GM23338 (cell line): ENCODE measurements at places on chromosomes 11 and 22. TPM values are rescaled to one million over a fixed set of nuclear protein-coding genes. Genes with fewer than 3 reads are reported as not detected.

Gene UCP2
- 69.8 and 76.9 TPM in 2 replicates for total RNA-seq

Gene SMIM35
- total RNA-seq, result not detected in 2 replicates

Gene TRPC6
- 0.47 and 4.4 TPM in 2 replicates for total RNA-seq

Gene SERPIND1
- total RNA-seq, result not detected in 2 replicates

Gene SPI1
- total RNA-seq, result not detected in 2 replicates

Gene CAT
- total RNA-seq, result 24.0 and 24.3 TPM in 2 replicates

Gene LRRC55
- 1.4 and 1.5 TPM in 2 replicates for total RNA-seq

Gene HBG2
- total RNA-seq, result not detected in 2 replicates

GRCh38 chr11:19683141-19683805 lies 29.4 kb upstream of the NAV2 start:
- no peak overlapping the region for H3K4me3 ChIP-seq
- peaks cover 12% of the 10 kb centered on the region; the same call in 1 of the 2 replicates for H3K4me1 ChIP-seq
- no peaks in the 10 kb centered on the region for H3K36me3 ChIP-seq
- H3K27me3 ChIP-seq, result no peaks in the 10 kb centered on the region
- no peak for DNase-seq

GRCh38 chr11:79708319-79708932 lies 267.6 kb upstream of the TENM4 start:
- no peaks in the 10 kb centered on the region for H3K27me3 ChIP-seq
- no peaks in the 10 kb centered on the region for H3K4me1 ChIP-seq
- H3K4me3 ChIP-seq, result no peak overlapping the region
- H3K36me3 ChIP-seq, result no peaks in the 10 kb centered on the region; the same call in 1 of the 2 replicates
- DNase-seq, result peak; percentile 79

DNA sequence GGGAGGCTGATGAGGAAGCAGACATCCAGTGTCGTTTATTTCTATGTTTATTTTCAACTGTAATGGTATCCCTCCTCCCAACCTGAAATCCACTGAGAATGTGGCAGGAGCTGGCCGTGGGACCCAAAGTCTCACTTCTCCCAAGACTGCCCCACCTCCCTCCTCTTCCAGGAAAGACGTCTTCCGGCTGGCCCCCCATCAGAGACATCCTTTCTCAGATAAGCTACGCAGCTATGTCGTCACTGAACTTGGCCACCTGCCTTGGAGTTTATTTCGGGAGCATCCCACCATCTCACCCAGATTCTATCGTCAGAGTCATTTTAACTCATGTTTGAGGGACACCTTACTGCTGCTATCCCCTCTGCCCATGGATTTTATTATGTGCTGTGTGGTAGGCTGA lies 13.9 kb downstream of the TMEM184B start:
- no peak overlapping the region for H3K27ac ChIP-seq
- peaks cover 23% of the 10 kb centered on the region for H3K4me1 ChIP-seq
- H3K4me3 ChIP-seq, result no peak overlapping the region
- no peaks in the 10 kb centered on the region for H3K36me3 ChIP-seq

GRCh38 chr11:73330569-73331093 lies 22.6 kb downstream of the ARHGEF17 start:
- no peak overlapping the region for H3K27ac ChIP-seq
- H3K4me1 ChIP-seq, result peaks cover 45% of the 10 kb centered on the region
- H3K36me3 ChIP-seq, result no peaks in the 10 kb centered on the region
- peaks cover 39% of the 10 kb centered on the region for H3K27me3 ChIP-seq

GRCh38 chr22:36197065-36197440 lies 4.6 kb downstream of the APOL4 start:
- peak overlapping the region; percentile 30; the same call in 1 of the 2 replicates for H3K4me3 ChIP-seq
- H3K4me1 ChIP-seq, result peaks cover 17% of the 10 kb centered on the region
- H3K27ac ChIP-seq, result no peak overlapping the region
- DNase-seq, result peak; percentile 92
- no peaks in the 10 kb centered on the region for H3K36me3 ChIP-seq

DNA sequence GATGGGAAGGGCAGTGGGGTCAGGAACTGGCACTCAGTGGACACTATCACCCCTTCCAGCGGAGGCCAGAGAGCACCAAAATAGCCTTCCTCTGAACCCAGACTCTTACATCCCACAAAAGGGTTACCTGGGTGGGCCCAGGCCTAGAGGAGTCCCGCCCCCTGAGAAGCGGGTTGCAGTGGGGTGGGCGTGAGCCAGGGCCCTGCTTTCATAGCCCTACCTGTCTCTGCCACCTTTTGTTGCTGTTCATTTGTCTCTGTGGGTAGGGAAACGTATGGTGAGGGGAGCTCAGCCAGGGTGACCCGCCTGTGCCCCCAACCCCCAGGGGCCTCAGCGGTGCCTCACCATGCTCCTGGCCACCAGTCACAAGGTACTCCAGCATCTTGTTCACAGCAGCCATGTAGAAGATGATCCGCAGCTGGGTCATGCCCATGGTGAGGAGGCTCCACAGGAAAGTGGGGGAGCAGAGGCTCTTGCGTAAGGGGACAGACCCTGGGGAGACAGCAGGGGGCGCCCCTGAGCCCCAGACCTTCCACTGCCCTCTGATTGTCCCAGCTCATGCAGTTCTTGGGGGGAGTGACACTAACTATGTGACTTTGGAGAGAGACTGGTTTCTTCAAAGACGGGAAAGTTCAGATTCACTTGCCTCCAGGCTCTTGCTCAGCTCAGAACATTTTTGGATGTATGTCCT lies 24.0 kb downstream of the SLC43A1 start:
- peak; percentile 85 for DNase-seq
- 0 out of 2 replicates have a peak overlapping the region, but pooled peaks have one; percentile 55 for H3K27ac ChIP-seq
- no peaks in the 10 kb centered on the region for H3K27me3 ChIP-seq
- H3K4me1 ChIP-seq, result no peaks in the 10 kb centered on the region; the same call in 1 of the 2 replicates
- H3K36me3 ChIP-seq, result peaks cover 10% of the 10 kb centered on the region; the same call in 1 of the 2 replicates

DNA sequence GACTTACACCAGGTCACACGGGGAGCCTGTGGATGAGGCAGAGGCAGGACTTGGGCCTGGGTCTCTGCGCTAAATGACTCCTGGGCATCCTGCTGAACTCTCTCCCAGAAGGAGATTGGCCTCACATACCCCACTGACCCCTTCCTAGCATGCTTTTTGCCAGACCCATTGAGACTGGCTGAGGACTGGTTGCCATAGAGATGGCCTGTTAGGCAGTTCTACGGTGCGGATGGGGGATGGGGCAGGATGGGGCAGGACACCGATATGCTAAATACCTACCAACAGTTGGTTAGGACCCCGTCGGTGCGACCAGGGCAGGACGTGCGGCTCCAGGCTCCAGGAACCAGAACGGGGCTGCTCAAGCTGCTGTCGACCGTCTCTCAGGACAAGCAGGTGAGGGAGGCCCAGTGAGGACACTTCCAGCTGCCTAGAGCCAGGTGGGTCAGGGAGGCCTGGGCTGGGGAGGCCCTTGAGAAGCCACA lies at the start of gene TSGA10IP:
TSS of gene TSGA10IP (plus strand) at position 51 of the 482 bp plus-strand sequence. CDS start at position 247, 196 bp downstream.
- H3K36me3 ChIP-seq, result no peaks in the 10 kb centered on the region
- H3K4me1 ChIP-seq, result peaks cover 20% of the 10 kb centered on the region
- DNase-seq, result peak; percentile 92

DNA sequence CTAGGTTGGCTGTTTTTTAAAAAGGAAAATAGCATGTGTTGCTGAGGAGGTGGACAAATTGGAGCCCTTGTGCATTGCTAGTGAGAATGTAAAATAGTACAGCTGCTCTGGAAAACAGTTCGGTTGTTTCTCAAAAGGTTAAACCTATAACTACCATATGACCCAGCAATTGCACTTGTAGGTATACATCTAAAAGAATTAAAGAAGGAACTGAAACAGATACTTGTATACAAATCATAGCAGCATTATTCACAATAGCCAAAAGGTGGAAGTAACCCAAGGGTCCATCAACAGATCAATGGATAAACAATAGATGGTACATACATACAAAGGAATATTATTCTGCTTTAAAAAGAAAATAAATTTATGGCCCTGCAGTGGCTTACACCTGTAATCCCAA lies 111.4 kb downstream of the CSTPP1 start:
- H3K4me3 ChIP-seq, result no peak overlapping the region
- H3K27ac ChIP-seq, result no peak overlapping the region
- DNase-seq, result no peak
- no peaks in the 10 kb centered on the region for H3K36me3 ChIP-seq
- no peaks in the 10 kb centered on the region for H3K27me3 ChIP-seq

- H3K4me3 ChIP-seq, result no peak overlapping the region
- H3K4me1 ChIP-seq, result 0 out of 2 replicates have a peak, but pooled peaks cover 5% of the 10 kb centered on the region
- H3K36me3 ChIP-seq, result no peaks in the 10 kb centered on the region
- H3K27ac ChIP-seq, result no peak overlapping the region
- peak; percentile 70 for DNase-seq
- no peaks in the 10 kb centered on the region for H3K27me3 ChIP-seq
Observed at GRCh38 chr11:67545280-67545679, 22.0 kb upstream of the CABP2 start.

GRCh38 chr11:84825106-84825660 lies 802.0 kb downstream of the DLG2 start:
- H3K36me3 ChIP-seq, result no peaks in the 10 kb centered on the region
- no peaks in the 10 kb centered on the region for H3K4me1 ChIP-seq
- H3K4me3 ChIP-seq, result no peak overlapping the region
- DNase-seq, result no peak

DNA sequence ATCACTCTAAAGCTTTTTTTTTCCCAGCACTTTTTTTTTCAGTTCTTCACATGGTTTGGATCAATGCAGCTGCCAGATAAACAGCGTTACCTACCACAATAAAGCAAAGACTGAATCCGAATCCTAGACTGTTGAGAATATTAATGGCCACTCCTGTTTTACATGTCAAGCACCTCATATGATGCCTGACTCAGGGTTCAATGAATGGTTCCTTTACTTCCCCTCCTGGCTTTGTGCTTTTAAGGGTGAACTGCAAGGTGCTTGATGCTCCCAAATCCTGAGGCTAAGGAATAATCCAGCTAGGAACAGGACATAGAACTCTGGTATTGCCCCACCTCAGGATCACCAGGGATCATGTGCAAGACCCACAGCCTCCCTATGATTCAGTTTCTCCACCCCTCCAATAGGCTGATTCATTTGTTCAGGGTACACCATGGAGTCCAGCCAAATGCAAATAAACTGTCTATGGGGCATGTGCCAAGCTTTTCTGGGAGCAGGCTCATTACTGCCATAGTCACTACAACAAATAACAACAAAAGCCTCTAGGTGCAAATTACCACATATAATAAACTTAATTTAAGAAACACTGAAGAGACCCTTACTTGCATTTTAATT lies 104.3 kb downstream of the GAB2 start:
- no peaks in the 10 kb centered on the region for H3K27me3 ChIP-seq
- no peak overlapping the region for H3K4me3 ChIP-seq
- no peak for DNase-seq
- no peak overlapping the region for H3K27ac ChIP-seq
- H3K36me3 ChIP-seq, result no peaks in the 10 kb centered on the region
- no peaks in the 10 kb centered on the region for H3K4me1 ChIP-seq

DNA sequence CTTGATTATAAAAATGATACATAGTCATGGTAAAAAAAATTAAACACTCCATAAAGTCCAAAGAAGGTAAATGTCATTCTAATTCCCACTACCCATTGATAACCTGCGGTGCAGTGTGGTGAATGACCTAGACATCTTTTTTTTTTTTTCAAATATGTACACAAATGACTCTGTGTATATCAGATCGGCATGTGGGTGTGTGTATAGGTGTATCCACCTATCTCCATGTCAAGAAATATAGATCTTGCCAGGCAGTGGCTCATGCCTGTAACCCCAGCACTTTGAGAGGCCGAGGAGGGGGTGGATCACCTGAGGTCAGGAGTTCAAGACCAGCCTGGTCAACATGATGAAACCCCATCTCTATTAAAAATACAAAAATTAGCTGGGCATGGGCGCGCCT lies 18.4 kb upstream of the CBX6 start:
- H3K36me3 ChIP-seq, result no peaks in the 10 kb centered on the region
- H3K4me1 ChIP-seq, result no peaks in the 10 kb centered on the region
- no peak overlapping the region for H3K4me3 ChIP-seq
- no peak for DNase-seq
